WTC11 (cell line): ENCODE measurements at places on chromosomes 4 and X. TPM values are rescaled to one million over a fixed set of nuclear protein-coding genes. Genes with fewer than 3 reads are reported as not detected.
A peak's percentile ranks its signal among the peaks of the same experiment; 100 is the strongest.

The XG gene
- 0.78 to 1.0 TPM (median 1.0 TPM) in 3 replicates for total RNA-seq

The PAK3 gene
- 4.8 to 5.1 TPM (median 4.9 TPM) in 3 replicates for total RNA-seq

The C4orf50 gene
- total RNA-seq, result 0.17 to 0.32 TPM (median 0.30 TPM) in 3 replicates

The PRSS12 gene
- total RNA-seq, result 8.4 to 14.1 TPM (median 10.5 TPM) in 3 replicates

The MID1 gene
- 40.1 to 52.2 TPM (median 45.4 TPM) in 3 replicates for total RNA-seq

The GATA1 gene
- total RNA-seq, result 0.25 to 0.27 TPM (median 0.26 TPM) in 3 replicates

The UBA1 gene
- total RNA-seq, result 379 to 392 TPM (median 383 TPM) in 3 replicates

- peak; percentile 41 for DNase-seq
- H3K4me1 ChIP-seq, result peaks cover 18% of the 10 kb centered on the region
- 0 out of 2 replicates have a peak overlapping the region, but pooled peaks have one; percentile 49 for H3K27ac ChIP-seq
- H3K36me3 ChIP-seq, result no peaks in the 10 kb centered on the region
- no peak overlapping the region for H3K4me3 ChIP-seq
Measured at GRCh38 chrX:111447298-111447697, 35.3 kb upstream of the DCX start.

- no peak overlapping the region for H3K4me3 ChIP-seq
- peaks cover 4% of the 10 kb centered on the region; the same call in 1 of the 2 replicates for H3K4me1 ChIP-seq
- H3K36me3 ChIP-seq, result no peaks in the 10 kb centered on the region
- DNase-seq, result peak; percentile 25
Measured at GRCh38 chr4:54318904-54319303, 89.8 kb downstream of the PDGFRA start.

GRCh38 chr4:10973686-10974085, 289.1 kb upstream of the CLNK start:
- H3K4me3 ChIP-seq, result no peak overlapping the region
- no peaks in the 10 kb centered on the region for H3K4me1 ChIP-seq
- no peak overlapping the region for H3K27ac ChIP-seq
- no peak for DNase-seq

- H3K27ac ChIP-seq, result no peak overlapping the region
- no peak for DNase-seq
- no peaks in the 10 kb centered on the region for H3K36me3 ChIP-seq
- no peak overlapping the region for H3K4me3 ChIP-seq
Measured at GRCh38 chr4:168614281-168615057, 117.6 kb downstream of the PALLD start.

DNA sequence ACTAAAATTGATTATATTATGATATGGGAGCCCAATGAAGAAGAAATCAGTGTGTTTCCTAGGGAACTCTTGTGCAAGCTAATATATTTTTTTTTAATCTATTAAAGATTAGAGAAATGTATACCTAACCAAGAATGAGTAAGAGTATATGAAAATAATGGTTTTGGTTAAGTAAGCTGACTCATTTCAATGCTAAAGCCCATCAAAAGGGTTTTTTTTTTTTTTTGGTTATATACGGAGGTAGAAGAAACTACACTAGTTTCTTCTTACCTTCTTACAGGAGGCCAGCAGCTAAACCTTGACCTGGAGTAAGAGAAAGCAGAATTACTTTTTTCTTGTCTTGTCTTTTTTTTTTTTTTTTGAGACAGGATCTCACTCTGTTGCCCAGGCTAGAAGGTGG, 27.5 kb downstream of the RUFY3 start:
- no peak for DNase-seq
- H3K27me3 ChIP-seq, result no peaks in the 10 kb centered on the region
- no peak overlapping the region for H3K4me3 ChIP-seq
- no peaks in the 10 kb centered on the region for H3K36me3 ChIP-seq

DNA sequence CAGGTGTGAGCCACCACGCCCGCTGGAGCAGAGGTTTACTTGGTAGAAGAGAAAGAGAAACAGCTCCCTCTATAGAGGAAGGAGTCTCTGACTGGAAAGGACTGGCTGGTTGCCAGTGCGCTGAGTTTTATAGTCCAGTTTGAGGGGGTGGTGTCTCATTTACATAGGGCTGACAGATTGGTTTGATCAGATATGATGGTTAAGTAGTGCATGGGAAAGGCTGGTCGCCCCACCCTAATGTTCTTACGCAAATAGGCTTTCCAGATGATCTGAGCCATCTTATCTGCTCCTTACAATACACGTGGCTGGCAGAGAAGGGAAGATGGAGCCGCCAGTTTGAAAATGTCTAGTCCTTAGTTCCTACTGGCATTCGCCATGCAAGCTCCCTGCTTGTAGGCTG, 439.5 kb downstream of the NAF1 start:
- H3K27me3 ChIP-seq, result no peaks in the 10 kb centered on the region
- H3K27ac ChIP-seq, result no peak overlapping the region
- H3K36me3 ChIP-seq, result no peaks in the 10 kb centered on the region; the same call in 1 of the 2 replicates
- no peak for DNase-seq
- no peaks in the 10 kb centered on the region for H3K4me1 ChIP-seq
- no peak overlapping the region for H3K4me3 ChIP-seq

DNA sequence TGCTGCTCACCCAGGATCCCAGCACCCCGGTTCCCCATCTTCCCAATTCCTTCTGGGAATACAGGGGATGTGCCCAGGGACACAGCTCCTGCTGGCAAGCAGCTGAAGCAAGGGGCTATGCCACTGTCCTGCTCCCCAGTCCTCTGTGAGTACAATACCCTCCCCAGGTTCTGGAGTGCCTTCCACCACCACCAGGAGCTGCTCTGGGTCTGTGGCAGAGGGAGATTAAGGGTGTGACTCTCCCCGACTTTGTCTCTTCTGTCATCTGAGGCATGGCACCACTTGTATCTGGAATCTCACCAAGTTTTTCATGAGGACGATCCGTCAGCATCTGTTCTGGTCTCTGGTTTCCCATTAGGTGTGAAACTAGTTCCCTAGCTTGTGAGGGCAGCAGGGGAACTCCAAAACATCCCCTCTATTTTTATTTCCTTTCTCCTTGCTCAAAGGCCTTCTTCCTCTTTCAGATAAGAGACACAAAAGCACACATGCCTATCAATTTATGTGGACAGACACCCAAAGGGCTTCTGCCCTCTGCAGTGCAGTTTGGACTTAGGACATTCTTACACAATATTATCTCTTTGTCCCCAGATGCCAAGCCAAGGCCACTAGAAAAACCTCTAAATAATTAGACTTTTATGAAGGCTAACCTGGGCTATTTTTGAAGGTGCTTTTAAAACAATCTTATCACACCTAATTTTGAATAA, 26.8 kb downstream of the MGST2 start:
- H3K27ac ChIP-seq, result no peak overlapping the region
- no peak overlapping the region for H3K4me3 ChIP-seq
- H3K36me3 ChIP-seq, result no peaks in the 10 kb centered on the region
- no peaks in the 10 kb centered on the region for H3K27me3 ChIP-seq
- DNase-seq, result peak; percentile 26

DNA sequence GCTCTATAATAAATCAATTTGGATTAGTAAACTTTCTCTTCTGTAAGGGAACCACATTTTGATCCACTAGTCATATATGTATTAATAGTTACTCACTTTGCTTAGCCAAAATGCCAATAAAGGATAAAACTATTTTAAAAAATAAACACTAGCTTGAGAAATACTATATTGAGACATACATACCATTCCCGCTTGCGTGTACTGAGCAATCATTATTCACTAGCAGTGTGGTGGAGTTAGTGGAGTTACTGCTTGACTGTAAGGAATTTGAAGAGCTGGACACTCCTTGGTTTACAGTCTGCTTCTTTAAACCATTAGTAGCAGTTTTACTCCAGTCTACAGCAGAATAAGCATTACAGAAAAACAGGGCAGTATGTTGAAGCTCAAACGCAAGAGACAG, 10.8 kb upstream of the PHKA2 start:
- no peak overlapping the region for H3K4me3 ChIP-seq
- no peaks in the 10 kb centered on the region for H3K36me3 ChIP-seq
- no peak for DNase-seq
- H3K4me1 ChIP-seq, result peaks cover 26% of the 10 kb centered on the region

DNA sequence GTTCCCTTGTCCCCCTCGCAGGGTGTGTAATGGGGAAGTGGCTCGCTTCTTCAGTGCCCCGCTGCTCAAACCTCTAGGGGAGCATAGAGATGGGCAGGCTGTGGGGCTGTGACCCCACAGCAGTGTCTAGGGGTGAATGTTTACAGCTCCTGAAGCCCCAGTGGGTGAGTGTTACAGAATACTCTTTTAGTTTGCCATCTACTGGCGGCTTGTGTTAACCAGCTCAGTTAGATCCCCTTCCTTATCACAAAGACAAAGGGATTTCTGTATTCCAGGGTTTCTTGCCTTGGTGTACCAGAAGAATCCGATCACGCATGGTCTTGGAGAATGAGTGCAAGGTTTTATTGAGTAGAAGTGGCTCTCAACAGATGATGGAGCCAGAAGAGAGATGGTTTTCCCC, 108.1 kb upstream of the IQCM start:
- no peak overlapping the region for H3K4me3 ChIP-seq
- no peak overlapping the region for H3K27ac ChIP-seq
- H3K4me1 ChIP-seq, result peaks cover 6% of the 10 kb centered on the region
- H3K36me3 ChIP-seq, result no peaks in the 10 kb centered on the region

DNA sequence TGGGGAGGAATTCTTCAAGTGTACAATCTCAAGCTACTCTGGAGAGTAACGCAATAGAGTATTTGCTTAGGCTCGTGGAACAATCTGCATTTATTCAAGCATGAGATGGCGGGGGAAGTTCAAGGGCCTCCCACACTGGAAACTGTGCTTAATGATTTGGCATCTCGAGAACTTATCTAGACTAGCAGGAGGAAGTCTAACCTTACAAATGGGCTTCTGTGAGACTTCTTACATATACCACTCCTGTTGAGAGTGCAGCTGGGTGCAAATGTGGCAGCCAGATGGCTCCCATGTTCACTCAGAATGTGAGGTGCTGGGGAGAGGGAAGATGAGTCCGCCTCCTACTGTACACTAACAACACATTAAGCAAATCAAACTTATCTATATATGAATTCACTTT, 29.3 kb upstream of the PTPN13 start:
- peaks cover 12% of the 10 kb centered on the region for H3K4me1 ChIP-seq
- H3K36me3 ChIP-seq, result no peaks in the 10 kb centered on the region
- no peak overlapping the region for H3K4me3 ChIP-seq
- no peak overlapping the region for H3K27ac ChIP-seq

GRCh38 chrX:25067271-25068172, 51.8 kb upstream of the ARX start:
- H3K4me3 ChIP-seq, result no peak overlapping the region
- peaks cover 5% of the 10 kb centered on the region; the same call in 1 of the 2 replicates for H3K36me3 ChIP-seq
- no peak overlapping the region for H3K27ac ChIP-seq
- no peaks in the 10 kb centered on the region for H3K4me1 ChIP-seq
- peaks cover 2% of the 10 kb centered on the region; the same call in 1 of the 2 replicates for H3K27me3 ChIP-seq

DNA sequence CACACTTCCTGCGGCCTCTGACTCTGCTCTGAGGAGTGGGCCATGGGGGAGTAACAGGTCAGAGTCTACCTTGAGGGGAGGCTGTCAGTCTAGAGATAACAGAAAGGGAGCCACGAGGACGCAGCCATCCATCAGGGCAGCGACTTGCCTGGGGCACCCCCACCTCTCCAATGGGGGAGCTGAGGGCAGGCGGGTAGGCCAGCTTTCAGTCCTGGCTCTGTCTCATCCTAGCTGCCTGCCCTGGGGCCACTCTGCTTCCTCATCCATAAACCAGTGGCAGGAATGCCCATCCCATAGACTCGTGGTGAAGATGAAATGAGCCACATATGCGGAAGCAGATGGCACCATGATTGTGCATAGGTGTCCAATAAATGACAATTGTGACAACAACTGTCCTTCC, 13.2 kb downstream of the MAGED2 start:
- H3K36me3 ChIP-seq, result peaks cover 7% of the 10 kb centered on the region
- H3K4me1 ChIP-seq, result peaks cover 12% of the 10 kb centered on the region
- H3K27ac ChIP-seq, result no peak overlapping the region
- H3K4me3 ChIP-seq, result no peak overlapping the region
- H3K27me3 ChIP-seq, result no peaks in the 10 kb centered on the region
- no peak for DNase-seq

DNA sequence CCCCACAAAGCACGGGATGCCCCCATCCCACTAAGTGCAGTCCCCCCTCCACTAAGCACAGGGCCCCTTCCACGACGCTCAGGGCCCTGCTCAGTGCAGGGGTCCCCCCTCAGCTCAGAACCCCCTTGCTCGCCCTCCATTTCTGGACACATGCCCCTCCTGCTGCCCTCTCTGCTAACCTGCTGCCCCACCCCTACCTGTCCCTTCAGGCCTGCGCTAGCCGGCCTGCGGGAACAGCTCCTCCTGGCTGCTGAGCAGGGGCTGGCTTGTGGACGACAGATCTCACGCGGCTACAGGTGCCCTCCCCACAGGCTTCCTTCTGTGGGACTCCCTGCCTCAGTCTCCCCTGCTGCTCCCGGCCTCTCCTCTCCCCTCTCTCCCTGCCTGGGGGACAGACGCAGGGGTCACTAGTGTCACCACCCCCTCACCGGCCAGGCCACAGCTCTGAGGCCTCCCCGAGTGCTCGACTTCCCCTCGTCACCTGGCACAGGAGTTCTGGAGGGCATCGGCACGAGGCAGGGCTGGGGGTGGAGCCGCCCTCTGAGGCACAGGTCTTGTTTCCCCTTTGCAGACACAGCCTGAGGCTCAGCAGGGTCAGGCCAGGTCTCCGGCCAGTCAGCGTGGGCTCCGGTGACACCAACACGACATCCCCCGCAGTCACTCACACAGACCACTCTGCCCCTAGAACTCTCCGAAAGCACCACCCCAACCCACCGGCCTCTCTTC, 21.6 kb downstream of the GAK start:
- no peak overlapping the region for H3K4me3 ChIP-seq
- H3K4me1 ChIP-seq, result peaks cover 5% of the 10 kb centered on the region
- no peak for DNase-seq
- no peak overlapping the region for H3K27ac ChIP-seq
- peaks cover 19% of the 10 kb centered on the region for H3K36me3 ChIP-seq

GRCh38 chr4:99642725-99643489, 14.7 kb downstream of the C4orf54 start:
- no peak for DNase-seq
- no peak overlapping the region for H3K27ac ChIP-seq
- no peak overlapping the region for H3K4me3 ChIP-seq

GRCh38 chrX:53544936-53545335, 110.8 kb upstream of the HSD17B10 start:
- no peak overlapping the region for H3K4me3 ChIP-seq
- peaks cover 86% of the 10 kb centered on the region for H3K36me3 ChIP-seq
- no peaks in the 10 kb centered on the region for H3K4me1 ChIP-seq
- no peak overlapping the region for H3K27ac ChIP-seq

DNA sequence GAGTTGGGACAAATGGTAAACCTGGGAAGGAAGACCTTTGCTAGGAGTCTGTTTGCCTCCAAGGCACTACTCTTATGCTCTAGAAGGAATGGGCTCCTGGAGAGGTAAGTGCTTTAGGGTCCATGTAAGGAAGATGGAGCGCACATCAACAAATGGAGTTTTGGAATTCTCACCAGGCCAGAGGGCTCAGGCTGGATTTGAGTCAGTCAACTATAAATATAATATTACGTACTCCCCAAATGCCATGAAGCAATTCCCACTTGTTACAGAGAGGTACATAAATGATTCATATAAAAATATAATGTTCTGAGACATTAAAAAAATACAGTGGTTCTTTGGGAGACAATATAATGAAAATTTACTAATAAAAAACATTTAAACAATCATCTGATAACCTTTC, 1.6 kb upstream of the SLC9B1 start:
- H3K36me3 ChIP-seq, result peaks cover 2% of the 10 kb centered on the region; the same call in 1 of the 2 replicates
- H3K4me3 ChIP-seq, result no peak overlapping the region
- peaks cover 7% of the 10 kb centered on the region for H3K4me1 ChIP-seq
- DNase-seq, result no peak
